ENCODE measurements at places on chromosomes 12 and 14. TPM values are rescaled to one million over a fixed set of nuclear protein-coding genes. Genes with fewer than 3 reads are reported as not detected.
A peak's percentile ranks its signal among the peaks of the same experiment; 100 is the strongest.

DNA sequence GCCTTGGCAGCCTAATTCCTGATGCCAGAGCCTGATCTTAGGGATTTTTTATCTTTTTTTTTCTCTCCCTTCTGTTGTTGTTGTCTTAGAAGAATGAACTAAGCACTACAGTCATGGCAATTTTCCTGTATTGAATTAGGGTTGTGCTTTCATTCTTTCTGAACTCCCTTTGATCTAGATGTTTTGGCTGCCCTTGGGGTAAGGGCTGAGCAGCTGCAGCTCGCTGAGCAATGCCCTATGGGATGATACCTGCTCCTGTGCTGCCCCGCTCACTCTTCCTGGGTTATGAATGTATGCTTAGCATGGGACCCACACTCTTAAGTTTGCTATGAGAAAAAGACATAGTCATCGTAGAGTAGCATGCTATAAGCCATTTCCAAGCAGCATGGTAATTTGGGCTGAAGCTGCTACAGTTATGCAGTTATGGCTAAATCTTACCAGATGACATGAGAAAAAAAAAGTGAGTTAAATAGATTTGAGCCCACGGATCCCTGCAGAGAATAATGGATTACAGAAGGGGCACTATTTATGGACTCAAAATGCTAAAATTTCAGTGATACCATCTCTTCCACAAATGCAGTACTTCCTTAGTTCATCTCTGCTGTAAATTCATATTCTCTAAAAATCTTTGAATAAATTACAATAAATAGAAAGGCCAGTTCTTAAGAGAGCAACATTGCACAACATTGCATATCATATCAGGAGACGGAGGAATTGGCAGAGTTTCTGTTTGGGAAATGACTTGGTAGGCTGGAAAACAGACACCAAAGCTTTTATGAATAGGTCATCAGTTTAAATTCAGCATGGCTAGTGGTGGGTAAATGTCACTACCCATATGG is 79.2 kb upstream of the PTHLH start:
- no peaks in the 10 kb centered on the region for H3K4me1 ChIP-seq
- DNase-seq = no peak
- H3K27me3 ChIP-seq = no peaks in the 10 kb centered on the region
- no peaks in the 10 kb centered on the region for H3K36me3 ChIP-seq
- no peak overlapping the region for H3K27ac ChIP-seq
- no peak overlapping the region for H3K4me3 ChIP-seq

GRCh38 chr12:56931474-56931978 is 2.7 kb downstream of the SDR9C7 start:
- no peak overlapping the region for H3K27ac ChIP-seq
- peaks cover 6% of the 10 kb centered on the region for H3K4me1 ChIP-seq
- DNase-seq = peak; percentile 89
- H3K4me3 ChIP-seq = no peak overlapping the region

- peaks cover 11% of the 10 kb centered on the region for H3K4me1 ChIP-seq
- no peaks in the 10 kb centered on the region for H3K27me3 ChIP-seq
- peak within 1 kb of the TSS; percentile 18 for H3K4me3 ChIP-seq
- peak within 1 kb of the TSS; percentile 60 for H3K27ac ChIP-seq
- H3K36me3 ChIP-seq = no peaks in the 10 kb centered on the region
Measured at GRCh38 chr14:100065111-100065871, at the start of gene EVL. Gene EVL (plus strand): TSS chr14:100065422. CDS start chr14:100065501, 79 bp downstream.

- no peak overlapping the region for H3K4me3 ChIP-seq
- H3K27me3 ChIP-seq = no peaks in the 10 kb centered on the region
- H3K4me1 ChIP-seq = no peaks in the 10 kb centered on the region
- no peak for DNase-seq
Measured at GRCh38 chr14:49451938-49452337, 134.2 kb downstream of the RPS29 start.

DNA sequence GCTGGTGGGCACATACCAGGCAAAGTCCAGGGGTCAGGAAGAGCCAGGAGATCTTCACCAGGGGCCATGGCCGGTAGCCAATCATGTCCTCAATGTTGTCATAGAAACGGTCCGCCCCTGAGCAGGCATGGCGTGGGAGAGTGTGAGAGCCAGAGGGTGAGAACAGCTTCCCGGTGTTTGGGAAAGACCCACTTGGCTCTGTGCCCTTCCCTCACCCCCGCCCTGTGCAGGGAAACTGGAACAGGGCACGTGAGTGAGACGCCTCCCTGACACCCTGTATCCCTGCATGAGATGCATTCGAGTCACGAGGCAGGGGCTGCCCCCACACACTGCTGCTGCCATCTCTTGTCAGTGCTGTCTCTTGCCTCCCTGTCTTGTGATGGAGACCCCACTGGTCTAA is 20.7 kb downstream of the SLC6A12 start:
- H3K27me3 ChIP-seq = peaks cover 21% of the 10 kb centered on the region
- no peak for DNase-seq
- H3K4me1 ChIP-seq = peaks cover 6% of the 10 kb centered on the region
- no peak overlapping the region for H3K4me3 ChIP-seq
- no peaks in the 10 kb centered on the region for H3K36me3 ChIP-seq
- H3K27ac ChIP-seq = no peak overlapping the region

GRCh38 chr12:124007826-124008570 is 35.0 kb downstream of the ZNF664 start:
- H3K27me3 ChIP-seq = no peaks in the 10 kb centered on the region
- peaks cover 36% of the 10 kb centered on the region for H3K36me3 ChIP-seq

- no peaks in the 10 kb centered on the region for H3K4me1 ChIP-seq
- no peak for DNase-seq
- no peaks in the 10 kb centered on the region for H3K27me3 ChIP-seq
Measured at GRCh38 chr12:93093243-93093642, 164.1 kb upstream of the EEA1 start.

GRCh38 chr12:56146492-56147460 is 5.6 kb upstream of the MYL6B start:
- DNase-seq = peak; percentile 52

GRCh38 chr12:130948751-130949150 is 5.0 kb upstream of the ADGRD1 start:
- peaks cover 5% of the 10 kb centered on the region for H3K27me3 ChIP-seq
- DNase-seq = no peak
- no peak overlapping the region for H3K4me3 ChIP-seq
- no peak overlapping the region for H3K27ac ChIP-seq
- H3K36me3 ChIP-seq = no peaks in the 10 kb centered on the region

- DNase-seq = no peak
- H3K27ac ChIP-seq = no peak overlapping the region
- no peaks in the 10 kb centered on the region for H3K27me3 ChIP-seq
- H3K36me3 ChIP-seq = no peaks in the 10 kb centered on the region
- H3K4me3 ChIP-seq = no peak overlapping the region
Measured at GRCh38 chr12:15453613-15454012, 131.3 kb downstream of the PTPRO start.

DNA sequence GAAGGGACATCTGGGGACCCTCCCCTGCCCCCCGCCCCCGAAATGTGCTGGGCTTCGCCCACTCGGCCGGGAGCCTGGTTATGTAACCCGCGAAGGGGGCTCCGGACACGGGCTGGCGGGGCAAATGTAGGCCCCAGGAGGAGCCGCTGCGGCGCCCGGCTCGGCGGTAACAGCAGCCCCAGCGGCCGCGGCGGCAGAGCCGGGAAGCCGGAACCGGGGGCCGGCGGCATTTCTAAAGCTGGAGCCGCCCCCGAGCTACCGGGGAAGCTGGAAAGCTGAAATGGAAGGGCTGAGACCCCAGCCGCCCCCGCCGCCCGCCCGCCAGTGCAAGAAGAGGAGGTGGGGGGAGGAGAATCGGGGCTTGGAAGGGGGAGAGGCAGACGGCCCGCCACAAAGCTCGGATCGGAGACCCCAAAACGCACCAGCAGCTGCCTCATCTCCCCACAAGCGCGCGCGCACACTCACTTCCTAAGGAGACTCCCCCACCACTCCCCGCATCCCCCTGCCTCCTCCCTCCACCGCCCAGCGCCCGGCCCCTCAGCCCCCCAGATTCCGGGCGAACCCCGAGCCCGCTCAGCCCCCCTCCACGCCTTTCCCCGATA is 1.5 kb downstream of the KDM2B start:
- peak overlapping the region; percentile 66 for H3K4me3 ChIP-seq
- H3K27ac ChIP-seq = peak overlapping the region; percentile 89
- H3K36me3 ChIP-seq = peaks cover 2% of the 10 kb centered on the region
- no peaks in the 10 kb centered on the region for H3K27me3 ChIP-seq
- H3K4me1 ChIP-seq = peaks cover 59% of the 10 kb centered on the region

DNA sequence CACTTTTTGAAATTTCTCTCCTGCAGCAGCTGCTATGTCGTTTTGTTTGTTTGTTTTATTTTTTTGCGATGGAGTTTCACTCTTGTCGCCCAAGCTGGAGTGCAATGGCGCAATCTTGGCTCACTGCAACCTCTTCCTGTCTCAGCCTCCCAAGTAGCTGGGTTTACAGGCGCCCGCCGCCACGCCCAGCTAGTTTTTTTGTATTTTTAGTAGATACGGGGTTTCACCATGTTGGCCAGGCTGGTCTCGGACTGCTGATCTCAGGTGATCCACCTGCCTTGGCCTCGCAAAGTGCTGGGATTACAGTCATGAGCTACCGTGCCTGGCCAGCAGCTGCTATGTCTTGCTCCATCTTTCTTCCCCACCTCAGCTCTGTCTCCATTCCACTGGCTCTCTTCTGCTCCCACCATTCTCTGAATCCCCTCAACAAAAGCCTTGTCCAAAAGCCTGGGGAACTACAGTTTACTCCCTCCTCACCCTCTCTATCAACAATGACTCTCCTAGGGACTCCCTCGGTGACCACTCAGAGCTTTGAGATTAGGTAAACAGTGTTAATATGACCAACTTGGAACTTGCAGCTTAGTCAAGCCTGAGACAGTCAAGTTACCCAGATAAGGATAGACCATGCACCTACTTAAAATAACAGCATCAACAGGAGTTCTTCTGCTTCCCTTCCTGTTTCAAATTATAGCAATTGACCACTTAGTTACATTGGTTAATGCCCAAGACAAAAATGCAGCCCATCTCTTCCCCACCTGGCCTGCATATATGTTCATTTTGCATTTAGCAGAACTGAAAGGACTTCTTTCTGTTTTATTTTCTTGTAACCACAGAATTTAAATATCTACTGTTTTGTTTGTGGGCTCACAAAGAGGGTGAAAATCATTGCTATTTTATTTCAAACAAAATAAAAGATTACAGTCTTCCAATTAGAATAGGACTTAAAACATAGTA is 189.0 kb upstream of the AMIGO2 start:
- H3K4me3 ChIP-seq = no peak overlapping the region
- no peaks in the 10 kb centered on the region for H3K4me1 ChIP-seq
- no peaks in the 10 kb centered on the region for H3K27me3 ChIP-seq
- no peak for DNase-seq
- H3K27ac ChIP-seq = no peak overlapping the region
- no peaks in the 10 kb centered on the region for H3K36me3 ChIP-seq

DNA sequence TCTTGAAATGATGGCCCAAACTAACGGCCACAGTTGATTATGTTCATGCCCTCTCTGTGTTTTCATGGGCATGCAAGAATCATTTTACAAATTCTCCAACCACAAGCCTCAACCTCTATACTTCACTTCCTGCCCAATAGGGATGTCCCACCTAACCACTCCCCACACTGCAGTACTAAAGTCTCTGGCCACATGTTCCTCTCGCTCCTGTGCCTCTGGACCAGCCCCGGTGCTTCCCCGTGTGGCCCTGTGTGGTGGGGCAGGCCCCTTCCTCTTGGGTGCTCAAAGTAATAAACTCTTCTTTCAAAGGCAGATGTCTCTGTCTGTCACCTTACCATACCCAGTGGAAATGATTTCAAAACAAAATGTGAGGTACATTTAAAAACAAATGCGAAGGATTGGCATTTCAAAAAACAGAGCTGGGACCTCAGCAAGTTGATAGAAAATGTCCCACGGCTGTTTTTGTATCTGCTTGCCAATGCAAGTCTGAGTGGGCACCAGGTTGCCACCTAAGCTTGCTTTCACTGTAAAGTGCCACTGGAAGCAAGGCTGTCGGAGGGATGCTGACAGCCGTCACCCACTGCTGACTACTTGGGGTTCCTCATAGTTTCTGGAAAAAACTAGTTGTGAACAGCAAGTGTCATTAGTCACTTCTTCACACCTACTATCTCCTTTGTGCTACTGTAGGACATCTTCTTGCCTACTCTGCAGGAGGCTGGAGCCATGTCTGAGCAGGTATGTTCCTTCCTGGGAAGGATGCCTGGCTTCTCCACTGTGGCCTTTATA is 8.2 kb upstream of the SERPINA11 start:
- H3K27me3 ChIP-seq = no peaks in the 10 kb centered on the region
- no peak overlapping the region for H3K27ac ChIP-seq

DNA sequence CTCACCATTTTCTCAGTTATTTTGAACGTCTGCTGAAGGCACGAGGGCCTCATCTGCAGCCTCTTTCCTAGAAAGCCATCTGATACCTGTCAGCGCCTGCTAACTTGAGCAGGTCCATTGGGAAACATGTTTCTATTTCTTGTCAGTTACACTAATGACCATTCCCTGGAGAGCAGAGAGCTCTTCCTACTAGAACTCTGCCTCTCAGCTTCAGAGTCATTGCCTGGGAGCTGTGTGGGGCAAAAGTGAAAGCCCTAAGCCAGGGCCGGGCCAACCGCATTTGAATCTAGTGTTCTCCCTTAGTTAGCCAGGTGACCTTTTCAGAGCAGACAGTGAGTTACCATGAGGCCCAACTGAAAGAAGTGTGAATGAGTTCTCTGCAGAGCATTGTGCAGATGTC is 135.8 kb downstream of the EML1 start:
- H3K27ac ChIP-seq = no peak overlapping the region
- DNase-seq = peak; percentile 30
- H3K4me3 ChIP-seq = no peak overlapping the region
- H3K36me3 ChIP-seq = peaks cover 3% of the 10 kb centered on the region
- H3K27me3 ChIP-seq = no peaks in the 10 kb centered on the region

DNA sequence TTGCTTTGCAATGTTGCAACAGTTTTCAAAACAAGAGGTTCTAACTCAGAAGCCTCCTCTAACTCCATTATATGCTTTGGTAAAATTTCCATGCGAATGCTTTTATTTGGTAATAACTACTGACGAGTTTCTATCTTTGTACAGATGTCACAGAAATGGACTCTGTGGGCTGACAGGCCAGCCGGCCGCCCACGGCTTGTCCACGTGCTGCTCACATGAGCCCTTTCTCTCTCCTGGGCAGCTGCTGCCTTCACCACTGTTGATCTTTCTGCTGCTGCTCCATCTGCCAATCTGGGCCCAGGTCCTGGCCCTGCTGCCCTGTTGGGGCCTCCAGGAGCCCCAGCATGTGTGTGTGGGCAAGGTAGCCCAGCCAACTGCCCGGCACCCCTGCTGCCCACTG is 168.2 kb upstream of the TMEM132C start:
- H3K36me3 ChIP-seq = no peaks in the 10 kb centered on the region
- H3K4me1 ChIP-seq = no peaks in the 10 kb centered on the region
- DNase-seq = no peak
- no peaks in the 10 kb centered on the region for H3K27me3 ChIP-seq
- no peak overlapping the region for H3K4me3 ChIP-seq
- no peak overlapping the region for H3K27ac ChIP-seq

The OAS3 gene
- polyA plus RNA-seq = 7.6 TPM

The KLHL33 gene
- polyA plus RNA-seq = 2.5 TPM

The SIX1 gene
- 82.2 TPM for polyA plus RNA-seq

The CISTR gene
- not detected for polyA plus RNA-seq

The IGFBP6 gene
- 124 TPM for polyA plus RNA-seq

The PTHLH gene
- polyA plus RNA-seq = 2.8 TPM

The KRT6C gene
- polyA plus RNA-seq = not detected

The CDKN3 gene
- 33.4 TPM for polyA plus RNA-seq

All from muscle of leg (tissue), 16 donors.